ENCODE measurements at places on chromosomes 2 and 18. TPM values are rescaled to one million over a fixed set of nuclear protein-coding genes. Genes with fewer than 3 reads are reported as not detected.

DNA sequence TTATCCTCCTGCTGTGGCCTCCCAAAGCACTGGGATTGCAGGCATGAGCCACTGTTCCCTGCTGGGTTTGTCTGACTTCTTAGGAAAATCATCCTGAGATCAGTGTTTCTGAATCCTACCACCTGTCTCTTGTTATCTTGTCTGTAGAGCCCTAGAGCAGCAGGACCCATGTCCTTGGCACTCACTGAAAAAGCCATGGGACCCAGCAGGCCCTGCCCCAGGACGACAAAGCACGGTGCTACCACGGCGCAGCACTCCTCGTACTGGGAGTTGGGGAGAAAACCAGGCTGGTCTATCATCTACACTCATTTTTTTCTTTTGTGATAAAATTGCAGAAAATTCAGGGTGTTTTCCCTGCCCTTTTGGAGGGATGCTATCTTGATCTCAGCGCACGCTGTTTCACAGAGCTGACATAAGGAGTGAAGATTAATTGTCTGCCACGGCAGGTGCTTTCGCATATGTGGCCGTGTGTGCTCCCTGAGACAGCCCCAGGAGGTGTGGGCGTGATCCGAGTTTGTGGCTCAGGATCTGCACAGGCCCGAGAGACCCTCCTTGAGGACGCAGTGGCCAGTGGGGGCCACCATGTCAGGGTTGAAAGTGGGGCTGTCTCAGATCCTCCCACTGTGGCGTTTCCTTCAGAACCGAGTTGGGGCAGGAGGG lies 179.1 kb downstream of the LDLRAD4 start:
- no peak for DNase-seq
- no peaks in the 10 kb centered on the region for H3K27me3 ChIP-seq
- no peaks in the 10 kb centered on the region for H3K36me3 ChIP-seq
- H3K4me1 ChIP-seq, result no peaks in the 10 kb centered on the region
- no peak overlapping the region for H3K4me3 ChIP-seq

DNA sequence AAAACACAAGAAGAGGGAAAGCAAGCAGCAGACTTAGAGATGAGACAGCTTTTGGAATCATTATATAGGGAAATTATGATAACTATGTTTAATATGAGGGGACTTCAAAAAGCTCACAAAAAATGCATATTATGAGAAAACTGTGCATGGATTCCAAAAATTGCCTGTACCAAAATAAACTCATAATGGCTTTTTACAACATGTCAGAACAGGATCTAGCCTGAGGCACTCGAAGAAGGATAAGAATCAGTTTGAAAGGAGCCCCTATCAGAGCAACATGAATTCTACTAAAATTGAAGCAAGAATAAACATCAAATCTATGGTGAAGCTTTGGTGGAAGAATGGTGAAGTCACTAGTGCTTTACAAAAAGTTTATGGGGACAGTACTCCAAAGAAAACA lies 187.4 kb downstream of the RDH14 start:
- no peaks in the 10 kb centered on the region for H3K27me3 ChIP-seq
- no peak for DNase-seq
- no peaks in the 10 kb centered on the region for H3K36me3 ChIP-seq
- H3K27ac ChIP-seq, result no peak overlapping the region
- H3K4me1 ChIP-seq, result peaks cover 25% of the 10 kb centered on the region

DNA sequence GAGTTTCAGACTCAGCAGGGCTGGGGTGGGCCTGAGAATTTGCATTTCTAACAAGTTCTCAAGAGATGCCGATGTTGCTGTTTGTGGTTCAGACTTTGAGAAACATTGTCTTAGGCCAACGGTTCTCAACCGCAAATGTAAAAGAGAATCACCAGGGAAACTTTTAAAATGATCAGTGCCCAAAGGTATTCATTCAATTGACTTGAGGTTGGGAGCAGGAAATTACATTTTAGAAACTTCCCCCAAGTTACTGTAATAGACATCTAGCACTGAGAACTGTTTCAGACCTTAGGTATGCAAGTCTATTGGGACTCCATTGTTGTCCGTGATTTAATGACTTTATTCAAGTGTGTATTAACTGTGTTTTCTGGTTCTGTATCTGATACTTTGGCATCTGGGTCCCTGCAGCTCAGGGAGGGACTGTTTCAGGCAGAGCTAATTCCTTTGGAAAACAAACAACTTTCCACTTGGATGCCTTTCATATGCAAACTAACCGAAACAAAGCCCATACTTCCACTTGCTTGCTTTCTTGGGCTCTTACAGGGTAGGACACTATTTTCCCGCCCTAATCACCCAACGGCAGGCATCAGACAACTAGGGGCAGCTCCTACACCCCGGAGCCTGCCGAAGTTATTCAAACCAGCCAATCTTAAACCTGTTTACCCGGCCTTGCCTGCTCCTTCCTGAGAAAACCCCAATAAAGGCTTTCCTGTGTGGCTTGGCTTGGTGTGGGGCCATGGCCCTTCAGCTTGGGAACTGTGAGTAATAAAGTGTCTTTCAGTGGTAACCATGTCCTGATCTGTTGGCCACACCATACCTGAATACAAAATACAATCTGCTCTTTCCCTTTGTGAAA lies 97.6 kb downstream of the POLE4 start:
- no peaks in the 10 kb centered on the region for H3K4me1 ChIP-seq
- DNase-seq, result no peak
- H3K36me3 ChIP-seq, result no peaks in the 10 kb centered on the region
- H3K27me3 ChIP-seq, result no peaks in the 10 kb centered on the region
- no peak overlapping the region for H3K27ac ChIP-seq

- no peak overlapping the region for H3K4me3 ChIP-seq
- no peak for DNase-seq
- H3K27ac ChIP-seq, result no peak overlapping the region
Observed at GRCh38 chr18:62935994-62936393, 220.7 kb downstream of the PHLPP1 start.

DNA sequence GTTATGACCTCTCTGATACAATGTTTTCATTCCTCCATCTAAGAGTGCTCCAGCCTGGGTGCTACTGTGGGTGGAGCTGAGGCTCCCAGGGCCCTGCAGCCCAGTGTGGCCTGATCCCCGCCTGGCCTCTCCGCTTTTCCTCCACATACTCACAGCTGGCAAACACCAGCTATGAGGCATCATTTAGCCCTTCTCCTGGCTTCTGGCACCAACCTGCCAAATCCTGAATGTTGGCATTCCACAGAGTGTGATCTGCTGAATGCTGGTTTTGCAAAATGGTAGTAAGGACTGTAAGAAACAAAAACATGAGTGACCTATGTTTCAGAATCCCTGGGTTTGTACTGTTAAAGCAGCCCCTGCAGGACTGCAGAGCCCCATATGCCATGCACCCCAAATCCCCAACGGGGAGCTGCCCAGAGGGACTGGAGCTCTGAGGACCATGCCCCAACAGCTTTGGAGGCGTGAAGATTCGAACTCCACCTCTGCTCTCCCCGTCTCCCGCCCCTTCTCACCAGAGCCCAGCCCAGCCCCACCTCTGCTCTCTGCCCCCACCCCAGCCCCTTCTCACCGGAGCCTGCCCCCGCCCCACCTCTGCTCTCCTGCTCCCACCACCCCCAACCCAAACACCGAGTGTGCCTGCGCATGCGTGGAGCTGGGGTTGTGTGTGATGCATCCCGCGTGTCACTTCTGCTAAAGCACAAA lies 4.2 kb downstream of the SLC66A2 start:
- no peaks in the 10 kb centered on the region for H3K27me3 ChIP-seq
- no peak overlapping the region for H3K4me3 ChIP-seq
- DNase-seq, result no peak
- no peaks in the 10 kb centered on the region for H3K36me3 ChIP-seq
- no peak overlapping the region for H3K27ac ChIP-seq

DNA sequence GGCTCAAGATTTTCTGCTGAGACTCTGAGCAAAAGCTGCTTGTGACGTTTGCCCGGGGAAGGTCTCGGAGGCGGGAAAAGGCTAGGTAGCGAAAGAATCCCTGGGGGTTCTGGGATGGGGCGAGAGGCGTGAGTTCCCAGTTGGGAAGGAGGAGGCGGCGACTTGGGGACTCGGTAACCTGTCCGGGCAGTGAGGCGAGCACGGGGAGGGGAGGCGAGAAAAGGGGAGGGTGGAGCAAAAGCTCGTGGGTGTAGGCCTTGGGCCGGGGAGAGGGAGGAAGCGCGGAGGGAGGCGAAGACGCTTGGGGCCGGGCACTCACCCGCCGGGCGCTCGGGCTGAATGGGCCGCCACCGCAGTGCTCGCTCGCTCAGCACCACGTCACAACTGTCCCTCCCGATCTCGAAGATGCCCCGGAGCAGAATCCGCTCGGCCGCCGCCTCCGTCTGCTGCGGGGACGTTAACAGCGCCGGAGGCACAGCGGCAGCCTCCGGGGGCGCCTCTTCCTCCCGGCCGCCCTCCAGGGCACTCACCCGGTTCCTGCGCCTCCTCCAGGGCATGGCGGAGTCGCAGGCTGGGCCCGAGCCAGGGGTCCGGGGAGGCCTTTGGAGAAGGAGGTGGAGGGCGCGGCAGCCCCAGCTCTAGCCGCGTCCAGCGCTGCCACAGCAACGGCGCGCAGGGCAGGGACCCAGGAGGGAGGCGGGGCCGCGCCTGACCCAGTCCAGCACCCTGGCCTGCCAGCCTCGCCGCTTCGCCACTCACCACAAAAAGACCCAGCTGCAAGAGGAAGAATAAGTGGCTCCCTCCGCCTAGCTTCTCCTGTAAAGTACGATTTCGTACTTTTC lies at the start of gene CERKL:
CERKL (minus strand) TSS at position 656 of the 842 bp plus-strand sequence; CDS start at position 557, 99 bp downstream.
- H3K27ac ChIP-seq, result no peak within 1 kb of the TSS
- no peaks in the 10 kb centered on the region for H3K36me3 ChIP-seq

GRCh38 chr2:157691695-157692094 lies 63.0 kb upstream of the ACVR1C start:
- DNase-seq, result peak; percentile 50
- no peaks in the 10 kb centered on the region for H3K36me3 ChIP-seq
- H3K27ac ChIP-seq, result peak overlapping the region; percentile 89
- H3K4me3 ChIP-seq, result no peak overlapping the region
- H3K27me3 ChIP-seq, result no peaks in the 10 kb centered on the region
- peaks cover 33% of the 10 kb centered on the region for H3K4me1 ChIP-seq

DNA sequence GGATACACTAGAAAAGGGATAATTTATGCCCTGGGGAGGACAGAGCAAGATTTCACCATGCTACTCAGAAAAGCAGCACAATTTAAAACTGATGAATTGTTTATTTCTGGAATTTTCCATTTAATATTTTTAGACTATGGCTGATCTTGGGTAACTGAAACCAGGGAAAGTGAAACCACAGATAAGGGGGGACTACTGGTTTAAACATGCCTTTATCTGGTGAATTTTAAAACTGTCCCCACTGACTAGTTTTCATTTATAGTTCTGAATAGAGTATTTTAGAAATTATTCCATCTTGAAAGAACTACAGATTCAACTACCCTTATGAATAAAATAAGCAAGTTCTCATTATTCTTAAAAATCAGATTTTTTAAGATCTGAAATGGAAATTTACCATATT lies 15.0 kb downstream of the NFU1 start:
- H3K4me1 ChIP-seq, result no peaks in the 10 kb centered on the region
- H3K27ac ChIP-seq, result no peak overlapping the region
- H3K36me3 ChIP-seq, result peaks cover 53% of the 10 kb centered on the region

DNA sequence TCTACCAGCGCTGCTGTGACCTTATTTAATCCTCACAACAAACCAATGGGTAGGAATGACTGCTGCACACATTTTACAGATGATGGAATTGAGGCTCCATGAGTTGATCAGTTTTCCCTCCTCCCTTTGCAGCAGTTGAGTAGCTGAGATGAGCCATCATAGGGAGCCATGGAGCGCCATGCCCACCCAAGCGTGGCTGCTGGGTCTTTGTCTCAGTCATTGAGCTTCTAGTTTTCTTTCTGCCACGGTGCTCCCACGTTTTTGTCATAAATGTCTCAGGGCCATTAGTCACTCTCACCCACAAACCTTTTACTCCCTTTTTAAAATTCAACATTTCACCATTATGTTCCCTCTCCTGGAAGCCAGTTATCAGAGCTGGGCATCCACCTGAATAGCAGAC lies 45.8 kb downstream of the TMEM17 start:
- no peak for DNase-seq
- no peaks in the 10 kb centered on the region for H3K4me1 ChIP-seq
- H3K4me3 ChIP-seq, result no peak overlapping the region
- H3K27me3 ChIP-seq, result no peaks in the 10 kb centered on the region
- H3K27ac ChIP-seq, result no peak overlapping the region
- no peaks in the 10 kb centered on the region for H3K36me3 ChIP-seq

GRCh38 chr2:162256591-162256991 lies 13.3 kb upstream of the FAP start:
- no peak overlapping the region for H3K4me3 ChIP-seq
- no peak overlapping the region for H3K27ac ChIP-seq
- no peak for DNase-seq

DNA sequence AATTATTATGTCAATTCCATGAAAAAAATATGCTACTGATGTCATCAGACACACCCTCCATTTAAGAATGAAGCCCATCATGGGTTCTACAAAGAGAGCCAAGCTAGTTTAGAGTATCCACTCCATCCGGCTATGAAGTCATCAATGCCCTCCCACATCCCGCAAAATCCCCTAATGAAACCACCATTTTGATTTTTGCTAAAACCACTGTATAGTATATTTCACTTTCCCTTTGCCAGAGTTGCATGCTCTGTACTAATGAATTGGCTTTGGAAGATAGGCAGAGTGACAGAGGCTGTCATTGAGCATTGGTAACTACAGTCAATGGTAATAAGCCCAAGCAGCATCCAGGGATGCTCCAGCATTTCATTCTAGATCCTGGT lies 118.6 kb downstream of the ANKRD44 start:
- H3K4me1 ChIP-seq, result no peaks in the 10 kb centered on the region
- H3K27ac ChIP-seq, result no peak overlapping the region
- DNase-seq, result no peak
- no peaks in the 10 kb centered on the region for H3K36me3 ChIP-seq

DNA sequence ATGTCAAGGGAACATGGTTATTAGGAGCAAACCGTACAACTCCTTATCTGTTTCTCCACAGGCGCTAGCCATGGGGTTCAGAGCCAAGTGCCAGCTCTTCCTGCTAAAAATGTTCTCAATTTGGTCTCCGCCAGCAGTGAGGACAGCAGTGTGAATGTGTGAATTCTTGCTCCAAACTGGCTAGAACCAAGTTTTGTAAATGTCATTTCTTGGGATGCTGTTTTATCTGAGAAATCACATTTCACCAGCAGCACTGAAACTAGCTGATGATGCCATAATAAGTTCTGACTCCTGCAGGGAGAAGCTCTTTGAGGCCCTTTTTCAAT lies 140.6 kb upstream of the LGALSL start:
- no peak overlapping the region for H3K4me3 ChIP-seq
- no peaks in the 10 kb centered on the region for H3K36me3 ChIP-seq
- H3K27ac ChIP-seq, result no peak overlapping the region
- H3K27me3 ChIP-seq, result no peaks in the 10 kb centered on the region
- no peak for DNase-seq
- H3K4me1 ChIP-seq, result peaks cover 21% of the 10 kb centered on the region

DNA sequence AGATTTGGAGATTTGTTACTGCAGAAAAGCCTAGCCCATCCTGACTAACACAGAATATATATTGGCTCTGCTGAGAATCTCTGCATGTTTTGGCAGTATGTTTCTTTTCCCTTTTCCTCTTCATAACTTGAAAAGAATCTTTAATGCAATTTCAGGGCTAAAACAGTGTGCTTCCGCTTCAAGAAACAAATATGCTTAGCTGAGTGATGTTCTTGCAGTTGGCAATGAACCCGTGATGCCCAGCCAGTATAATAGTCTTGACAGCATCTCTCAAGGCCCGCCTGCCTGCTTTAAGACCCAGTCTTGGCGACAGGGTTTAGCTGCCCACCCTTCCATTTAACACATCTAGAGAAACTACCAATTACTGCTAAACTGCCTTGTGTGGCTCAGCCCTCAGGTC lies 184.5 kb downstream of the INO80D start:
- DNase-seq, result no peak
- H3K4me3 ChIP-seq, result no peak overlapping the region
- no peaks in the 10 kb centered on the region for H3K27me3 ChIP-seq
- H3K27ac ChIP-seq, result no peak overlapping the region

FLACC1 gene
- total RNA-seq, result 0.55 TPM

Measured in SJCRH30 (cell line).